ENCODE measurements at places on chromosomes 2 and 18. TPM values are rescaled to one million over a fixed set of nuclear protein-coding genes. Genes with fewer than 3 reads are reported as not detected.
A peak's percentile ranks its signal among the peaks of the same experiment; 100 is the strongest.

GRCh38 chr2:28348149-28348567 is 44.5 kb upstream of the FOSL2 start:
- no peak for DNase-seq

Gene DNAJB2
- 31.8 TPM for total RNA-seq

Gene HJURP
- 56.9 TPM for total RNA-seq

- DNase-seq: peak; percentile 37
Observed at GRCh38 chr18:6362559-6363129, 52.1 kb downstream of the L3MBTL4 start.

GRCh38 chr18:21313576-21313975 is 71.5 kb downstream of the GREB1L start:
- DNase-seq: no peak

- no peak for DNase-seq
Observed at GRCh38 chr2:175170659-175171304, 2.8 kb upstream of the ATF2 start.
